ENCODE measurements at places on chromosomes 16 and 17. TPM values are rescaled to one million over a fixed set of nuclear protein-coding genes. Genes with fewer than 3 reads are reported as not detected.
A peak's percentile ranks its signal among the peaks of the same experiment; 100 is the strongest.

Gene NUDT21
- 148 TPM for total RNA-seq

DNA sequence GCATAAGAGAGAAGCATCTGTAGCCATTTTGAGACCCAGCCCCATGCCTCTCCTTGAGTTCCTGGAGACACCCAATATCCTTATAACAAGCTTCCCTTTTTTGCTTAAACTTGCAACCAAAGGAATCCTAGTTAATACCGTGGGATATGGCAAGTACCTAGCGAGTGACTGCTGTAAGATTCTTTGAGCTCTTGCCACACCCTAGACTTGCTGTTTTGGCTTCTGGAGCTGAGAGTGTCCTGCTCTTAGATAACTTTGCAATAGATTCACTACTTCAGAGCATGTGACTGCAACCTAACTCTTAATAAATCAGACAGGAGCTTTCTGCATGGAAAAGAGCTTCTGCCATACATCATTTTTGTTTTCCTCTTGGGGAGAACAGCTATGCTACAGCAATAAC lies 58.3 kb downstream of the AKAP1 start:
- DNase-seq: no peak

- DNase-seq: no peak
Measured at GRCh38 chr17:48550502-48551213, 5.7 kb upstream of the HOXB2 start.

GRCh38 chr17:45149669-45150664 lies 1.7 kb downstream of the HEXIM1 start:
- DNase-seq: no peak

DNA sequence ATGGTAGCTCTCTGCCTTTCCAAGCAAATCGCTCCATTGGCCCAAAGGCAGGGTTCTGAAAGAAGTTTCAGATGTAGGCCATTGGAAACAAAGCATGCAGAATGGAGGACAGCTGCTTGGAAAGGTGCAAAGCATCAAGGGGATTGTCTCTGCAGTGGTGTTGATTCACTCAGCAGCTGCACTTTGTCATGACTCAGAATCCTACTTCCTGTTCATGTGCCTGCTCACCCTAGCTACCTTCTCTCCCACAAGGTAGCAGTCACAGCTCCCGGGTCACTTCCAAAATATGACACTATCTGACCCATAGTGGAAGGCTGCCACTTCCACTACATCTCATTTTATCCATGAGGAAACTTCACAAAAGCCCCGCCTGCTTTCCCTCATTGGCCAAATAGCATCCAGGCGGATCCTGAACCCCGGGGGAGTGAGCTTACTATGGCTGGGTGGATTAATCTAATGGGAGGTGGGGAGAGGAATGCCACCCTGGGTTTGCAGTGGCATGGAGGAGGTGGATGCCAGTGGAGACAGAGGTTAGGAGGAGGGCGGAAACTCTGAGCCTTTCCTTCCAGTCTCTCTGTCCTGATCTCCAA lies 74.7 kb upstream of the NKD1 start:
- no peak for DNase-seq

- no peak for DNase-seq
Measured at GRCh38 chr16:47895146-47895545, 260.6 kb downstream of the ABCC12 start.

DNA sequence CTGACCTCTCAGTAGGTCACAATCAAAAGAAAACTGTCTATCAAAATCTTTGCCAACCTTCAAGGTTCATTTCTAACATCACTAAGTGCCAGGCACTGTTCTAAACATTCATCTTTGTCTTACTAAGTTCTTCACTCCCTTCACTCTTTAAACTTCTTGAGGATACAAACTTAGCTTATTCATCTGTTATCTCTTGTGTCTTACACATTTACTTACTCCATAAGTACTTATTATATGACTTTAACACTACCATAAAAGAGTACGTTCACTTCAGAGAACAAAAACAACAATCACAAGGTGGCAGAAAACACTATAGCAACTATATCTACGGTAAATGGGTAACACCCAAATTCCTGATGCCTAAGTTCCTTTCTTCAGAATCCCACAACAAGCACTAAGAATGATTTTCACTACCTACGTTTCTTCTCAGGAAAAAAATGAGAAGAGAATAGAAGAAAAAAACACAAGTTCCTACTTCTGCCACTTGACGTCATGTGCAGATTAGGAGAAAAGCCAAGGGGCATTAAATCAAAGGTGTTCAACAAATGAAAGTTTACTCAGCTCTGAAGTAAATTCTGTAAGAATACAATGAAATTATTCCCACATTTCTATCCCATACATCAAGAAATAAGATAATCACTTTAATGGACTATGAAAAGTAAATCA lies 29.2 kb downstream of the KANSL1 start:
- DNase-seq: no peak

GRCh38 chr17:61239327-61239726 lies 160.3 kb upstream of the TBX2 start:
- no peak for DNase-seq

GRCh38 chr16:46914556-46915201 lies 30.5 kb downstream of the GPT2 start:
- DNase-seq: no peak

Gene CDH15
- total RNA-seq: 5.0 TPM

DNA sequence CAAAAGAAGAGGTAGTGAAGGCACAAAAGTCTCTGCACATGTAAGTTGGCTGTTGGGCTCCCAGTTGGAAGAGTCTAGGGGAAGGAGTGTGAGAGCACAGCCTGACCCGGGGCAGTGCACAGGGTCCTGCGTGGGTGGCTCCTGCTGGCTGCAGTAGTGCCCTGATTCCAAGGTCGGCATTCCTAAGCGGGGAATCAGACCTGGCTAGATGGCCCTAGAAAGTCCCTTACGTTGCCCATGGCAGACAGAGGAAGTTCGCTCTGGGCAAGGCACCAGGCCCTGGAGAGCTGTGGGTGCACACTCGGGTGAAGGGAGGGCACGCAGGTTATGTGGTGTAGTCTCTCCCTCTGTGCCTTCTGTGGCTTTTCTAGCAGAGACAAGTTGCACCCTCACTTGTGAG lies 22.8 kb upstream of the SLC5A11 start:
- no peak for DNase-seq

GRCh38 chr16:57723170-57723569 lies 12.4 kb upstream of the KATNB1 start:
- no peak for DNase-seq

DNA sequence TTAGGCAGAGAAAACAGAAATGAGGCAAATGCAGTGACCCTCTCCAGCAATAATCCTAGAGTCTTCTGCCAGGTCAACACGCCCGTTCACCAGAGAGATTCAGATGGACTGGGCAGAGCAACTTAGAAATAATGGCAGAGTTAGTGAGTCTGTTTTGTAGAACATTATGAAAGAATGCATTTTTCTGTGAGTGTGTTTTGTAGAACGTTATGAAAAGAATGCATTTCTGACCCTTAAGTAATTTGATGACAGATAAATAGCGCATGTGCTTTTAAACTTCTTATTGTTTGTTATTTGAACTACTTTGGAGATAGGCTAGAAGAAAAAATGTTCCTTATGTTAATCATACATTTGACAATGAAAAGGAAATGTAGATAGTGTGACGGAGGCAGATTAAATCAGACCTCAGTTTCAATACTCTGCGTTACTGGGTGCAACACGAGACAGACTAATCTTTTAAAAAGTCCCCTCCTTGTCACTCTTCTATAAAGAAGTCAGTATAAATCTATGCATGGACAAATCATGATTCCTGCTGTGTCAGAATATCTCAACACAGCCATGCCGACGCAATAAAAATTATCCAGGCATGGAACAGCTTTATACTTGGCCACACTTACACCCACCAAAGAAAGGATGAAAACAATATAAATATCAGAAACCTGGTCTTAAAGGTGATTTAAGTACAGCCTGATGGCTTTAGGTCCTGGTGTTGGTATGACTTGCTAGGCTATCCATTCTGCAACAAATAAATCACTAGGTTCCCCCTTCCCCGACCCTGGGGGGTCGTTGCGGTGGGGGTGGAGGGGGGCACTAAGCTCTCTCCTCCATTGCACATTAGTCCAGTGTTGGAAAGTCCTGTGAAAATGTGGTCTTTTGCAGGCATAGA lies 47.8 kb downstream of the MARCHF10 start:
- peak; percentile 47 for DNase-seq

DNA sequence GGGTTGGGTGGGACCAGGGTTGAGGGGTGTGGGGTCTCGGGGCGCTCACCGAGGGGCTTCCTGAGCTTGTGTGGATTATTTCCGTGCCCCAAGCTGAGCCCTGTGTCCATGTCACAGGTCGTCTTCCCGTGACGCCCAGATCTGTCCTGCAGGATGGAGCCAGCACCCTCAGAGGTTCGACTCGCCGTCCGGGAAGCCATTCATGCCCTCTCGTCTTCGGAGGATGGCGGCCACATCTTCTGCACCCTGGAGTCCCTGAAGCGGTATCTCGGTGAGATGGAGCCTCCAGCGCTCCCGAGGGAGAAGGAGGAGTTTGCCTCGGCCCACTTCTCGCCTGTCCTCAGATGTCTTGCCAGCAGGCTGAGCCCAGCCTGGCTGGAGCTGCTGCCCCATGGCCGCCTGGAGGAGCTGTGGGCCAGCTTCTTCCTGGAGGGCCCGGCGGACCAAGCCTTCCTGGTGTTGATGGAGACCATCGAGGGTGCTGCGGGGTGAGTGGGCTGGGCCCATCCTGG lies 1.0 kb downstream of the TELO2 start:
- peak; percentile 69 for DNase-seq

GRCh38 chr17:79440251-79440650 lies 170.6 kb downstream of the RBFOX3 start:
- DNase-seq: no peak

Gene TMC8
- total RNA-seq: 0.85 TPM

GRCh38 chr17:28719021-28719433 lies 758 bp upstream of the RPL23A start:
- DNase-seq: no peak

- DNase-seq: no peak
Measured at GRCh38 chr16:15594711-15595320, 48.1 kb downstream of the MARF1 start.

Gene HS3ST3A1
- total RNA-seq: 7.6 TPM

Gene KRTAP2-2
- total RNA-seq: not detected

- DNase-seq: no peak
Measured at GRCh38 chr17:56885312-56885657, 28.6 kb downstream of the TRIM25 start.

DNA sequence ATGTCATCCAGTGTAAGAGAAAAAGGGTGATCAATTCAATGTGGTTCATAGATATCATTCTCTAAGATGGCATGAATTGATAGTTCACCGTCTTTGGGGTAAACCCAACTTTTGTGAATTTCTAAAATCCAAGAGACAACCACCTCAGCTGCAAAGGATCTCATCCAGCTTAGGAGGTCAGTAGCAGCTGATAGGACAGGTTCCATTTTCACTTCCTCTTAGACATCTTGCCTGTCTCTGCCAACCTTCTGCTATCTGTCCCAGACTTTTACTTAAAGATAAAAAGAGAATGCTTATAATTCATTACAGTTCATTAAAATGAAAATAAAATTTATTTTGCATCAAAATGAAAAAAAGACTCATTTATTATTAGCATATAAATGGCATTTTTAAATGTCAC lies 468.2 kb downstream of the XYLT1 start:
- DNase-seq: no peak

GRCh38 chr17:14352136-14352535 lies 51.3 kb downstream of the HS3ST3B1 start:
- DNase-seq: no peak

Gene STH
- not detected for total RNA-seq

Gene KRT13
- total RNA-seq: 1,618 TPM

Gene ARL6IP1
- total RNA-seq: 205 TPM

GRCh38 chr16:58842746-58843145 lies 108.6 kb upstream of the GOT2 start:
- DNase-seq: no peak

Gene MRPS7
- total RNA-seq: 70.9 TPM

GRCh38 chr17:63948521-63948920 lies 16.4 kb upstream of the CD79B start:
- no peak for DNase-seq

GRCh38 chr16:69712277-69712676 lies 14.1 kb downstream of the NQO1 start:
- DNase-seq: no peak

DNA sequence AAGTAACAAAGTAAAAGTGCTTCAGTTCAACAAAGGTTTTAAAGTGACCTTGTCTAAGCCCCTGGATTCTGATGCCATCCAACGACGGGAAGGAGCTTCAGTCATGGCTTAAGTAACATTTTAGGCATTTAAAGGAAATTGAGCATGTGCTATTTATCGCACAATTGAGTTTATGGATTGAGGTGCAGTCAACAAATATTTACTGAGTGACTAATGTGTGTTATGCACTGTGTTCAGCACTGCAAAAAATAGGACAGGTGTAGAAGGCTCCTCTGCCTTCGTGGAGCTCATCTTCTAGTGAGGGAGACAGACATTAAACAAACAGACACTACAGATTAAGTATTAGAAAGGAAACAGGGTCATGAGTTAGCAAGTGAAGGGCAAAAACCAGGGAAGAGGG lies 12.5 kb downstream of the TMIGD1 start:
- no peak for DNase-seq

DNA sequence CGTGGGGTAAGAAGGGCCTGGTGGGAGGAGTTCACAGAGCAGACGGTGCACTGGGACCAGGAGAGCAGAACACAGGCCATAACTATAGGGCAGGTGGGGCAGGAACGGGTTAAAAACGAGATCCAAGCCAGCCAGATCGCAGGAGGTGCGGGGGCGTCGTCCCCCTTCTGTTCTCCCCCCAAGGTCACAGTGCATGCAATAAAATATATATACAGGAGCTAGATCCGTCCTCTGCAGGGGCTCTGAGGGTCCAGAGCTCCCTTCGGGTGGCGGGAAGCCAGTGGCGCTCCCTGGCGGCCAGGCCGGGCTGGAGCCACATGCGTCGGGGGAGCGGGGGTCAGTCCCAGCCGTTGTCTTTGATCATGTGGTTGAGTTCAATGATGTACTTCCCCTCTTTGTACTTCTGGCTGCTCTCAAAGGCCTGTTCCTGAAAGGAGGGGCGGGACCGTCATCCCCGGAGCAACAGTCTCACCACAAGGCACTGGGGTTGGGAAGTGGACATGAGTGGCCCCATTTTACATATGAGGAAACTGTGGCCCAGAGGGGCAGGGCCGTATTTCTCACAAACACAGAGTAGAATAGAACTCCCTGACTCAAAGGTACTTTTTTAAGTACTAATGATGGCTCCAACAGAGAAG lies 768 bp upstream of the TBX6 start:
- peak; percentile 86 for DNase-seq

- DNase-seq: no peak
Measured at GRCh38 chr17:37392024-37392590, 14.5 kb downstream of the ACACA start.

Gene CCR7
- not detected for total RNA-seq

DNA sequence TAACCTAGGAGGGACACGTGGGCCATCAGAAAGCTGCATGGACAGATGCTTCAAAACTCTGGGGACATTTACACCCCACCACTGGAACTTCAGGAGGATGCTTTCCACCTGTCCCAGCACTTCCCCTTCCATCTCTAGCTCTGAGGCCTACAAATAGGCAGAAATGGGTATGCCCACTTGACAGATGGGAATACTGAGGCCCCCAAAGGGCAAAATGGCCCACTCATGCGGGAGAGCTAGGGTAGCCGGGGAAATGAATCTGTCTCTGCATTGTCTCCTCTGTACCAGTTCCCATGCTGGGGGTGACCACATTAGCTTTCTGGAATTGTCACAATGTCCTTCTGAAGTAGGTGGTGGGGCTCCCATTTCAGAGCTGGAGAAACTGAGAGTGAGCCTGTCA lies 592.1 kb upstream of the CDH5 start:
- no peak for DNase-seq

- DNase-seq: no peak
Measured at GRCh38 chr16:53872248-53873221, 168.6 kb downstream of the FTO start.

Gene HSD17B1
- 2.7 TPM for total RNA-seq
